Activated T-helper 9 cell treated with anti-CD3 and anti-CD28 coated beads, Interleukin-2, amount 50 U/mL, for 16 hours (primary cell): ENCODE measurements at places on chromosomes 12 and 14.

- no peak for DNase-seq
These were observed 809 bp downstream of the AP1G2 start for GRCh38 chr14:23566778-23567185.

- no peak for DNase-seq
These were observed 8.0 kb upstream of the EVL start for GRCh38 chr14:100056964-100057795.

GRCh38 chr14:78902010-78902623 lies 731.9 kb downstream of the NRXN3 start:
- no peak for DNase-seq

GRCh38 chr12:4786795-4787194 lies 66.6 kb downstream of the GALNT8 start:
- no peak for DNase-seq

- no peak for DNase-seq
These were observed 201.7 kb upstream of the PLXNC1 start for GRCh38 chr12:93946542-93947150.

DNA sequence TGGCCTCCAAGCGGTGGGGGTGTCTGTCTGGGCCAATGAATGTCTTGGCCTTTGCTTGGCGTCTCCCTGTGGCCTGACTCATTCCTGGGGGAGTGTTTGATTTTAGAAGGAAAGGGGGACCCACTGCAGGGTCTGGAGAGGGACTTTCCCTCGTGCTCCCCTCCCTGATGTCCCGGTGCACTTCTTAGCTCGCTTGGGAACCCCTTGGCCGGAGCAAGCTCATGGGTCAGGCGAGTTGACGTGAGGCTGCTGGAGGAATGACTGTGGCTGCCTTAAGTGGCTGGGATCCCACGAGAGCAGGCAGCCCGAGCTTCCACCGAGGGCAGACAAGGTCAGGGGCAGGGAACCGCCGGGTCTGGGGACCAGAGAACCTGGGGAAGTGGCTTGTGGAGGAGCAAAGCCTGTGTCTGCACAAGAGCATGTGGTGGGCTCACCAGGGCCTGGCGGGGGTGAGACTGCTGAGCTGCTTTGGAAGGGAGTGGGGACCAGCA lies 218.4 kb upstream of the C14orf180 start:
- DNase-seq, result no peak

DNA sequence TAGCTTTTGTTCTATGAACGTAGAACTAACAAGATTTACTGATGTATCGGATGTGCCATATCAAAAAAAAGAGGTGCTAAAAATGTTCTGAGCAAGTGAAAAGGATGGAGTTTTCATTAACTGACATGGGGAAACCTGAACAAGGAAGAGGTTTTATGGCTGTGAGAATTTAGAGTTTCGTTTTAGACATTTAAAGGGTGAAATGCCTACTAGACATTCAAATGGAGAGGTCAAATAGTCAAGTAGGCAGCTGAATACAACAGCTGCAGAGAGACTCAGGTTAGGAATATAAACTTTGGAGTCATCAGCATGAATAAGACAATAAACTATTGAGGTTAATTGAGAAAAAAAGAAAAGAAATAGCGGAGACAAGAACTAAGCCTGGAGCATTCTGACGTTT lies 364.9 kb upstream of the GARIN6 start:
- DNase-seq, result no peak
